ENCODE measurements at places on chromosomes 7 and 10.

DNA sequence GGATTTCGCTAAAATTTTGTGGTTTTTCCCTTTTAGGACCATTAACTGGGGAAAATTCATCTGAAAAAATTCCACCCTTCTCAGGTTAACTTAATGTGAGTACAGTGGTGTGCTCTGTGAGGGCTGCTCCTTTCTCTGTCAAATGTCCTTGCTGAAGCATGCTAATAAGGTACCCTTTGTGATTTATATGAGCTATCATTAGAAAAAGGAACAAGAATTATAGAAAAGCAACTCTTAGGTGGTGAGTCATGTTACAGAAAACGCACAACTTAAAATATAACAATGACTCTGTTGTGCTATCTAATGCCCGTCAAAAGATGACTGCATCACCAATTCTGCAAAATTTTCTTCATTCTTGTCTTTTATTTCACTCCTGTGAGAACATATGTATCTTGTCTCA lies 162.0 kb upstream of the MAGI2 start:
- DNase-seq: no peak

GRCh38 chr10:118439824-118440223 lies 97.7 kb upstream of the FAM204A start:
- no peak for DNase-seq

DNA sequence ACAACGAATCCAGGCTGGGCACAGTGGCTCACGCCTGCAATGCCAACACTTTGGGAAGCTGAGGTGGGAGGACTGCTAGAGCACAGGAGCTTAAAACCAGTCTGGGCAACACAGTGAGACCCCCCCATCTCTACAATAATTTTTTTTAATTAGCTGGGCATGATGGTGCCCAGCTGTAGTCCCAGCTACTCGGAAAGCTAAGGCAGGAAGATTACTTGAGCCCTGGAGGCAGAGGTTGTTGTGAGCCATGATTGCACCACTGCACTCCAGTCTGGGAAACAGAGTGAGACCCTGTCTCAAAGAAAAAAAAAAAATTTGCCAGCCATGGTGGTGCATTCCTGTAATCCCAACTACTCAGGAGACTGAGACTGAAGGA lies 396.3 kb downstream of the KCNMA1 start:
- no peak for DNase-seq

- DNase-seq: no peak
These were observed 39.9 kb downstream of the KIF20B start for GRCh38 chr10:89741126-89741762.

DNA sequence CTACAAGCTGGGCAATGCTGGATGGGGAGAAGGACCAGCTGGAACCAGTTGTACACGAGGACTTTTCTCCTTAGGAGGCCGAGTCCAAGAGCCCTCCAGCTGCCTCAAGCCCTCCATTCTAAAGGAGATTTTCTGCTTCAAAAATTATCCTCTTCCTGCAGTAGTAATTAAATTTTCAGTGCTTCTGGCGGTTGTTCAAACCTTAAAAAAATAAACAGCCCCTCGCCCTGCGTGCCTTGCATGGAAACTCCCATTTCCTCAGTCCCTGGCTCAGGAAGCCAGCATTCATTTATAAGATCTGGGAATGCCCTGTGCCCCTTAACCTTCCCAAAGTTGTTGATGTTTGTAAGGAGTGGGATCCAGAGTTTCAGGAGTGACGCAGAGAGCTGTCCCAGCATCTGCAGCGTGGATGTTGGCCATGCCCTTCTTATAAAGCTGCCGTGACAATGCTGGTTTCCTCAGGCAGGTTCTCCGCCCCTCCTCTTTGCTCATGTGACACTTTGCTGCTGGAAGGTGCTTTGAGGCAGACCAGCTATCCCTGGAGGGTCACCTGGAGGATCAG lies 24.0 kb upstream of the ACTR3B start:
- DNase-seq: no peak

GRCh38 chr10:48255722-48256121 lies 18.8 kb downstream of the FRMPD2 start:
- DNase-seq: no peak

DNA sequence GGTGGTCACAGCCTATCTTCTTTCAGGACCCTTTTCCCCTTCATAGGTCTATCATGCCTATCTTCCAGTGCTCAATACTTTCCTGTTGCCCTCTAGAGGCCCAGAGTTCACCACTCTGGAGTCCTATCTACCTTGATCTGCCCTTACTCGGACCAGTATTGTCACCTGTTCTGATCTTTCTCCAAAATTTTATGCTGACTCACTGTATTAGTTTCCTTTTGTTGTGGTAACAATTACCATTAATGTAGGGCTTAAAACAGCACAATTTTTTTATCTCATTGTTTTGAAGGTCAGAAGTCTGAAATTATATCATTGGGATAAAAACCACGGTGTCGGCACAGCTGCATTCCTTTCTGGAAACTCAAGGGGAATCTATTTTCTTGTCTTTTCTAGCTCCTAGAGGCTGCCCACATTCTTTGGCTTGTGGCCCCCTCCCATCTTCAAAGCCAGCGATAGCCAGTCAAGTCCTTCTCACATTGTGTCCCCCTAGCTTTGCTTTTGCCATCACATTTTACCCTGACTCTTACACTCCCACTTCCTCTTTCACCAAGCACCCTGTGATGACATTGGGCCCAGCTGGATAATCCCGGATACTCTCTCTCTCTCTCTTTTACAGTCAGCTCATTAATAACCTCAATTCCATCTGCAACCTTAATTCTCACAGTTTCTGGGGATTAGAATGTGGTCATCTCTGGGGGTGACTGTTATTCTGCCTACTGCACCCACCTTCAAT lies 54.6 kb downstream of the TFAM start:
- no peak for DNase-seq

- no peak for DNase-seq
These were observed 67.3 kb downstream of the SGMS1 start for GRCh38 chr10:50556237-50557120.

DNA sequence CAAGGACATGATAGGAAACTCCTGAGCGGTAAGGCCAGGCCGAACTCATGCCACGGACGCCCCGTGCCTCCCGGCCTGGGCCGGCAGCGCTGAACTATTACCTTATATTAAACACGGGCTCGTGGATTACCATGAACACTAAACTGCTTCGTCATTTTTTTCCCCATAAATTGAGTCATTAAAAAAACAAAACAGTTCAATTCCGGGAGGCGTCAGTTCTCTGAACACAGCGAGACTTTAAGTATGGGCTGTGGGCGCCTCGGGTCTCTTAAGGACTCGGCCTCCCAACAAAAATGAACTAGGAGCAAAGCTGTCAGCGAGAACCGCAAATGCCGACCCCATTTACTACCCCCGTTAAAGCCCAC lies 519 bp downstream of the PITRM1 start:
- DNase-seq: no peak

- no peak for DNase-seq
These were observed 34.1 kb downstream of the KCNMA1 start for GRCh38 chr10:77603534-77603927.

GRCh38 chr7:28405662-28406061 lies 6.7 kb upstream of the CREB5 start:
- no peak for DNase-seq

- no peak for DNase-seq
These were observed 7.4 kb upstream of the ZMYND11 start for GRCh38 chr10:127612-128432.

GRCh38 chr7:85176197-85176596 lies 10.7 kb downstream of the SEMA3D start:
- DNase-seq: no peak

- DNase-seq: no peak
These were observed 23.2 kb upstream of the RASSF4 start for GRCh38 chr10:44936314-44936975.

DNA sequence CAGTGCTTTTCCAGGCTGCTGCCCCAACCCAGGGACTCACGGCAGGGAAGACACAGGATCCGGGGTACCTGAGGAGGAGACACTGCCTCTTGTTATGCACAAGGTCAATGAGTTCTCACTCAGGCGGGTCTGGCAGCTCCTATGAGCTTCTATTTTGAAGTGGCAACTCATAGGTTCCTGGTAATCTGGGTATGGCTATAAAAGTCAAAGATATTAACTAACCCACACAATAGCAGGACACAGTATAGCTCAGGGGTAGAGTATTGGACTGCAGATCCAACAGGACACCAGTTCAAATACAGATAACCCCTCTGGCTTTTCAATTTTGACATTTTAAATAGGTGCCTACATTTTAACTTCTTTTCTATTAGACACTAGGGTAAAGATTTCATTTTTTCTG lies 130.3 kb upstream of the ZNF746 start:
- no peak for DNase-seq

DNA sequence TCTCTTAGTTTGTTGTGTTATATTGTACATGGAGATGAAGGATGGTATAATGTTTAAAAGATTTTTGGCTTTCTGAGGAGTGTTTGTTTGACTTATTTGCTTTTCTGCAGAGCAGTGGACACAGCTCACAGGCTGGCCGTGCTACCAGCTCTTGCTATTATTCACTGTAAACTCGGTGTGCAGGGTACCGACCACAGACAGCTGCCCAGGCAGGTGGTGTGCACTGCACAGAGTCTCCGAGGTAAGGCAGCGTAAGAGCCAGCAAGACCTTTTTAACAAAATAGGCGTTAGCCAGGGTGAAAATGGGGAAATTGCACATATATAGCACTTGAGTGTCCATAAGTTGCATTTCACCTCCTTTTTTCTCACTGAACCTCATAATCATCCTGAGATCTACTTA lies 438.0 kb downstream of the CNTNAP2 start:
- DNase-seq: no peak

- DNase-seq: no peak
These were observed 102.4 kb downstream of the PTPN20 start for GRCh38 chr10:47013507-47014154.
